Left renal cortex interstitium (tissue), 4 donors: ENCODE measurements at places on chromosomes 12 and 14.

DNA sequence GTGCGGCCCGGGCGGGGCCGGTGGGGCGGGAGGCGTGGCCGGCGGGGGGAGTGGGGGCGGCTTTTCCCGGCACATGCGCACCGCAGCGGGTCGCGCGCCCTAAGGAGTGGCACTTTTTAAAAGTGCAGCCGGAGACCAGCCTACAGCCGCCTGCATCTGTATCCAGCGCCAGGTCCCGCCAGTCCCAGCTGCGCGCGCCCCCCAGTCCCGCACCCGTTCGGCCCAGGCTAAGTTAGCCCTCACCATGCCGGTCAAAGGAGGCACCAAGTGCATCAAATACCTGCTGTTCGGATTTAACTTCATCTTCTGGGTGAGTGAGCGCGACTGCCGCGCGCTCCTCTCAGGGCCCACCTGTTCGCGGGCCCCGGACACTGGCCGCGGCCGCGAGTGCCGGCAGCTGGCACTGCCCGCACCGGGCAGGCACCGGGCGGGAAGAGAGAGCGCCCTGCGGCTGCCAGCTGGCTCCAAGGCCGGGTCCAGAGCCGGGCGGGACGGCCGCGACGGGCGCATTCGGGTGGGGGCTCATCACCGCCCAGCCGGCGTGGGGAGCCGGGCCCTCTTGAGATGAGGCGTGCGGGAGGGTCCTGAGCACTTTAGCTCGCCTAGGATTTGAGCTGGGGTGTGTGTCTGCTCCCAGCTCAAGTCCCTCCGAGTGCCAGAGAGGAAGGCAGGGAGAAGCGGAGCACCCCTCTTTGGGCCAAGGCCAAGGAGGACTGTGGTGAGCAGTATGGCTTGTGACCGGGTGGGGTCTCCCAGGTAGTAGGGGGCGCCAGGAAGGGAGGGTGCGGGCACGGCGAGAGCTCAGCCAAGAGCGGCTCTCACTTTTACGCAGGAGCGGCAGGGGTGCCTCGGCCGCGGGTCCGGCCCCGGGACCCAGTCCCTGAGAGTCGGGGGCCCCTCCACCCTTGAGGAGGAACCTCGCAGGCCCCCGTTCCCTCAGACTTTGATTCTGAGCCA, at the start of gene CD9:
CD9 (plus strand) TSS at position 145 of the 957 bp plus-strand sequence; CDS start at position 245, 100 bp downstream.
- no peak for DNase-seq

DNA sequence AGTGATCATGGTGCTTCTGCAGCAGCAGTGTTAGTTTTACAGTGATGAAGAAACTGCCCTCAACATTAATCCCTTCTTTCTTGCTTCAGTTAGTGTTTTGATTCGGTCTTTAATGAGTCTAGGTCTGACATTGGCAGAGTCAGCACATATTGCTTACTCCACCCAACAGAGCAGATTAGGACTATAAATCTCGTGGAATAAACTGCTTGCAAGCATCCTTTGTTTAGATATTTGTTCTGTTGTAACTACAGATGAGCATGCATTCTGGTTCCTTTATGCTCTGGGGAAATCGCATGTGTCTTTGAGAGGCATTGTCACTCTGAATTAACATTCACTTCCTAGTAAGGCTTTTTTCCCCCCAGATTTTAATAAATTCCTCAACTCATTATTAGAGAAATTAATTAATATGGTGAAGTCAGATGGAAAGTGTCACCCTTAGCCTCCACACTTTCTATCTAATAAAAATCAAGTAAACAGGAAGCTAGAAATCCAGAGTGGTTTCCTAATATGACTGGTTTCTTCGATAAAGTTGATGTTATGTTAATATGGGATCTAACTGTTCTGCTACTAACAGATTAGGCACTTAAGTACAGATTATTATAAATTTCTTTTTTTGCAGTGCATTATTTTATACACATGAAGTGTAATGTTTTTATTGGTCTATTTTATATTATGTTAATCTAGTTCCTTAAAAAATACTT, 86.2 kb upstream of the SSTR1 start:
- no peak for DNase-seq

GRCh38 chr14:68401855-68402254, 391.0 kb downstream of the ZFP36L1 start:
- no peak for DNase-seq

DNA sequence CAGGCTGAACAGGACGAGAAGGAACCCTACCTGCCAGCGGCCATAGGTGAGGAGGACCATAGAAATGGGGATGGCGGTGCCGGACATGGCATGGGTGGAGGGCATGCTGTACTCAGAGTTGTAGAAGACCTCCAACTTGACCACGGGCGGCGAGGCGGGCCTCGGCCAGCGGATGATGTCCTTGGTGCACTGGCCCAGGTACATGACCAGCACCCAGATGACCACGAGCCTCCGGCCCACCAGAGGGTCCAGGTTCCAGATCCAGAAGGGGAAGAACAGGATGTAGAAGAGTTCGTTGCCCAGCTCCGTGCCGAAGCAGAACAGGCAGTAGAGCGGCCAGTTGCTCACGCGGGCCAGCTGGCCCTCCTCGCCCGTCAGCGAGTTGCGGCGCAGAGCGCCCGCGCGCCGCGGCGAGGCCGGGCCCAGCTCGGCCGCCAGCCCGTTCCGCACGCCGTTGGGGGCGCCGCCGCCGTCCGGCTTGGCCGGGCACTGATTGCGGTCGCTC, 582 bp downstream of the SGPP1 start:
- DNase-seq, result peak; percentile 42
